ENCODE measurements at places on chromosomes 3 and 15. TPM values are rescaled to one million over a fixed set of nuclear protein-coding genes. Genes with fewer than 3 reads are reported as not detected.

- no peak overlapping the region for H3K4me3 ChIP-seq
- DNase-seq: no peak
- no peaks in the 10 kb centered on the region for H3K27me3 ChIP-seq
- peaks cover 3% of the 10 kb centered on the region for H3K36me3 ChIP-seq
These were observed 12.1 kb upstream of the CNBP start for GRCh38 chr3:129195731-129196256.

- H3K27ac ChIP-seq: no peak overlapping the region
- no peaks in the 10 kb centered on the region for H3K36me3 ChIP-seq
- H3K27me3 ChIP-seq: no peaks in the 10 kb centered on the region
- DNase-seq: no peak
- peaks cover 6% of the 10 kb centered on the region for H3K4me1 ChIP-seq
These were observed 129.9 kb downstream of the LRRC3B start for GRCh38 chr3:26752466-26752865.

GRCh38 chr3:42733501-42734262 lies 31.1 kb upstream of the HHATL start:
- H3K4me3 ChIP-seq: no peak overlapping the region
- H3K4me1 ChIP-seq: no peaks in the 10 kb centered on the region

GRCh38 chr3:114496466-114496865 lies 202.6 kb downstream of the TIGIT start:
- no peaks in the 10 kb centered on the region for H3K27me3 ChIP-seq
- no peak for DNase-seq
- H3K4me1 ChIP-seq: peaks cover 3% of the 10 kb centered on the region
- H3K27ac ChIP-seq: no peak overlapping the region
- no peak overlapping the region for H3K4me3 ChIP-seq
- H3K36me3 ChIP-seq: no peaks in the 10 kb centered on the region

DNA sequence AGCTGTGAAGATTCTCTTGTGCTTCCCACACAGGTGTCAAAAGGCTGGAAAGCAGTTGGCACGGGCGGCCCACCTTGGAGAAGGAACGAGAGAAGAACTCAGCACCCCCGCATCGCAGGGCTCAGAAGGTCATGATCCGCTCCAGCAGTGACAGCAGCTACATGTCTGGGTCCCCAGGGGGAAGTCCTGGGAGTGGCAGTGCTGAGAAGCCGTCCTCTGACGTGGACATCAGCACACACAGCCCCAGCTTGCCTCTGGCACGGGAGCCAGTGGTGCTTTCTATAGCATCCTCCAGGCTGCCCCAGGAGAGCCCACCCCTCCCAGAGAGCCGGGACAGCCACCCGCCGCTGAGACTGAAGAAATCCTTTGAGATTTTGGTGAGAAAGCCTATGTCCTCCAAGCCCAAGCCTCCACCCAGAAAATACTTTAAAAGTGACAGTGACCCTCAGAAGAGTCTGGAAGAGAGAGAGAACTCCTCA lies 31.4 kb downstream of the STARD5 start:
- no peak overlapping the region for H3K27ac ChIP-seq
- peaks cover 6% of the 10 kb centered on the region for H3K4me1 ChIP-seq
- H3K27me3 ChIP-seq: peaks cover 37% of the 10 kb centered on the region
- no peak for DNase-seq
- no peak overlapping the region for H3K4me3 ChIP-seq
- H3K36me3 ChIP-seq: no peaks in the 10 kb centered on the region

DNA sequence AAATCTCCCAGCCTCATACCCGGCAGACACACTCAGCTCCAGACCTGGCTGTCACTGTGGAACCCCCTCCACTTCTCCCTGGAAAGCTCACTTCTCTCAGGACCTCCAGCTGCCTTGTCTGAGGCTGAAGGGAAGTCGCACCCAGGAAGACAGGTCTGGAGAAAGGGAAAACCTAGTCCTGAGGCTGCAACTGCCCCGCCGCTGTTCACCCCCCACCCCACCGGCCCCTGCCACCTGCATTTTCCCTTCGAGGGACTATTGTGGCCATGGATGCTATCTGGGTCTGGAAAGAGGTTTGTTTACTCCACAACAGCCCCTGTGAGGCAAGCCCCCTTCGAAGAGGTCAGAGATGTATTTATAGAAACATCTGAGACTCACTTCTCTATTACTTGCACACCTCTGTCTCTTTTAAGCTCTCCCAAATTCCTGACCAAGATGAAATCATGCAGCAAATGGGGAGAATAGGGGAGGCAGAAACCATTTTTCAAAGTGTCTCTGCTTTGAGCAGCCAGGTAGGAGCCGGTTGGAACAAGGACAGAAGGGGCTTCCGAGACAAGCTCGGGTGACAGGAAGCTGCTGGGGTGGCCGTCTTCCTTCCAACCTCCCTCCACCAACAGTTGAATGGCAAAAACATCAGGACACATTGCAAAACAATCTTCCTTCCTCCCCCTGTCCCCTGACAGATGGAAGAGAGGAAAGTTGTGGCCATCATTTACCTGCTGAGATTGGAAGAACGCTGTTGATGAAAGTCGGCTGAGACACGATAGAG lies 518 bp downstream of the COLQ start:
- H3K27ac ChIP-seq: peak overlapping the region; percentile 3
- H3K27me3 ChIP-seq: no peaks in the 10 kb centered on the region
- H3K36me3 ChIP-seq: peaks cover 3% of the 10 kb centered on the region
- peaks cover 19% of the 10 kb centered on the region for H3K4me1 ChIP-seq

- H3K27ac ChIP-seq: no peak overlapping the region
- no peak overlapping the region for H3K4me3 ChIP-seq
- no peaks in the 10 kb centered on the region for H3K4me1 ChIP-seq
- H3K27me3 ChIP-seq: no peaks in the 10 kb centered on the region
These were observed 5.4 kb upstream of the CGNL1 start for GRCh38 chr15:57370929-57371328.

DNA sequence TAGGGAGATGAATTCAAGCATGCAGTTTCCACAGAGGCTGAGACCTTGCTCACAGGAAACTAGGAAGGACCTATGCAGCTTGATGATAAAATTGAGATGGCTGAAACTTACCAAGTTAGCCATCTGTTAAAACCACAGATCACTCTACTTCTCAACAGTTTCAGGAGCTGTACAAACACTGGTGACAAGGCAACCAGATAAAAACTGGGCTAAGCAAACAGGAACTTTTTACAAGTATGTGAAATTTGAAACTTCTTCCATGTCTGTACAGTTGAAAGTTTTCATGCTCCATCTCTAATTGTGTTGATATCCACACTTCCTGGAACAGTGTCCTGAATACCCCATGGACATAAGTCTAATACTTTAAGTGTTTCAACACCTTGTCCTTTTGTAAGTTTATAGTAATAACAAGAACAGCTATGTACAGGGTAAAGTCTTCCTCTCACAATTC lies 78.2 kb downstream of the FAIM start:
- no peak for DNase-seq
- peaks cover 3% of the 10 kb centered on the region for H3K36me3 ChIP-seq
- no peaks in the 10 kb centered on the region for H3K27me3 ChIP-seq
- H3K4me1 ChIP-seq: peaks cover 15% of the 10 kb centered on the region

Gene PCNP
- total RNA-seq: 131 TPM

Gene CCR3
- not detected for total RNA-seq

Gene TMEM207
- not detected for total RNA-seq

Gene RTP4
- 0.83 TPM for total RNA-seq

Gene AP3B2
- total RNA-seq: 2.5 TPM

Measured in mesothelial cell of epicardium (in vitro differentiated cells).